ENCODE measurements at places on chromosomes 7 and 10. TPM values are rescaled to one million over a fixed set of nuclear protein-coding genes. Genes with fewer than 3 reads are reported as not detected.

- DNase-seq, result no peak
Observed at GRCh38 chr10:31936933-31937332, 8.3 kb upstream of the ARHGAP12 start.

DNA sequence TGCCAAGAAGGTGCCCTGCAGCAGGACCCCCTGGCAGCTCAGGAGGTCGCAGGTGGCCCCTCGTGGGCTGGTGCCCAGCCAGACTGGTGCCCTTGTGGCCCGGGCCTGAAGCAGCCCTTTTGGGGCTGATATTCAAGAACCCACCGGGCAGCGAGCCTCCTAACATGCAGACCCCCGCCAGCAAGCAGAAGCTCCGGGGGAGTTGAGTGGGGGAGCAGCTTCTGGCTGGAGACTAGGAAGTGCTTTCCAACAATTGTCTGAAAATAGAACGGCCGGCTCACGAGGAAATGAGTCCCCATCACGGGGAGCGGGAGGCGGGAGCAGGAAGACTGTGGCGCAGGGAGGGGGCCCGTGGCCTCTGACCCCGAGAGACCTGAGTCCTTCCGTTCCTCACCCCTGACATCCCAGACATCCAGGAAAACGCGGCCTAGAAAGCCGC, 9.5 kb upstream of the INTS1 start:
- DNase-seq, result no peak

GRCh38 chr10:15725603-15726002, 5.9 kb upstream of the ITGA8 start:
- DNase-seq, result no peak

DNA sequence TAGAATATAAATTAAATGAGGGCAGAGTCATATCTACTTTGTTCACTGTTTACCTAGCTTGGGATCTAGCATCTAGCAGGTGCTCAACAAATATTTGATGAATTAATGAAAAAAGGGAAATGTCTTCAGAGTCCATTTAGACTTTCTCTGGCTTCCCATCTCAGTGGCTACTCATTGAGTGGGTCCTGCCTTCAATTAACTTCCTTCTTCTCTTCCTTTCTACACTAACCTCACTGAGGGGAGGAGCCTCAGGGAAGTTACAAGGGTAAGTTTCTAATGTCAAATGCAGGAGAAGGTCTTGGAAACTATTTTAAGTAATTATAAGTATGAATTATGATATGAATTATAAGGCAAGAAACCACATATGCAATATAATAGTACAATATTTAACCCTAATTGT, 28.2 kb upstream of the MPP7 start:
- DNase-seq, result no peak

DNA sequence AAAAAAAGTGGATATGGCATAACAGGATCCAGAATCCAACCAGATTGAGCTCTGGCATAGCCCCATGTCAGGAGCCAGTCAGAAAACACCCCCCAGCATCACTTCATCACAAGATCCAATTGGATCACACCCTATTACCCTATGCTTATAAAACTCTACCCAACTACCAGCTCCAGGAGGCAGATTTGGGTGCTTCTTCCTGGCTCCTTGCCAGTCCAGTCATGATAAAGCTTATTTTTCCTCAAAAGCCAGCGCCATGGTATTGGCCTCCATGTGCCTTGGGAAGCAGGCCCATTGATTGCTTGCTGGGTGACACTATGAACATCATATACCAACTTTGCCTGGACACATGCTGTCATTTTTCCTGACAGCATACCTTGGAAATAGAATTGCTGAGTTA, 281.4 kb upstream of the MKLN1 start:
- DNase-seq, result no peak

DNA sequence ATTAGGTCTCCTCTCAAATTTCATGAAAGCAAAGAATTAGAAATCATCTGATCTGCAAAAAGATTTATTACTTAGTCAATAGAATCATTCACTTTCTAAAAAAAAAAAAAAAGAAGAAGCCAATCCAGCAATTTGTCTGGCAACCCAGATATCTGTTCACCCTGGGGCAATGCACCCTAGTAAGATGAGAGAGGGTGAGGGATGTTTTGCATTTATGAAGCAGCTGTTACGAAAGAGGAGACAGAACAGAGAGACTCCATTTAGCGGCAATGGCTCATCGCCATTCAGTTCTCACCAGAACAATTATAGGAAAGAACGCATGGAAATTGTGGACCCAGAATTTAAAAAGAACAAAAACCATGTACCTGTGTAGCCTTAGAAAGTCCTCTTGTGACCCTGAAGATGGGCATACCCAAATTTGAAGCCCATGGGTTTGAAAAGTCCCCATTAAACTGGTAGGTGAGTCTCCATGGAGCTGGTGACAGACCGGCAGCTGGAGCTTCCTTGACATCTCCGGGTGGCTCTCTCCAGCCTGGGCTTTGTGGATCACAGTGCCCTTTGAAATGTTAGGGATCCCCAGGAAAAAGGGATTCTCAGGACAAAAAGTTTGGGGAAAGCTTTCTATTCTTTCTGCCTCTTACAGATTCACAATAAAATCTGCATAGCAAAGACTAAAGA, 45.5 kb upstream of the CCDC3 start:
- DNase-seq, result no peak

- DNase-seq, result no peak
Observed at GRCh38 chr10:3872712-3873329, 87.8 kb upstream of the KLF6 start.

Gene HHEX
- total RNA-seq, result 6.7 TPM

Gene HBP1
- total RNA-seq, result 146 TPM

Gene NYAP1
- 1.6 TPM for total RNA-seq

Gene CRHR2
- 0.16 TPM for total RNA-seq

Gene PRPF18
- total RNA-seq, result 44.4 TPM
